RPMI8226 (cell line): ENCODE measurements at places on chromosomes 3 and 15.
A peak's percentile ranks its signal among the peaks of the same experiment; 100 is the strongest.

DNA sequence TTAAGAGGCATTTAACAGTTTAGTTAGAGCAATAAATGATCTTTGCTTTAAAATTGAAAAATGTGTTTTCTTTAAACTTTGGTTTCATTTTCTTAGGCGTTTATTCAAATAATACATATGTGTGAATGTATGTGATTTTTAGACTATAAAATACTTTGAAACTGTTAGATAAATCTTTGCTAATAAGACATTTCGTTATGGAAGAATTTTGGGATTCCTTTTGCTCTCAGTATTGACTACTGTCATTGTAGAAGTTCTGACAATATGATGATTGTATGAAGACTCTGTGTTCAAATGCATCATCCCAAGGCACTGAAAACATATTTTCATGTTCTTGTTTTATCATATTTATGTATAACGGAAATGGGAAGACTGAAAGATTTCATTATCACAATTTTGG lies 43.8 kb upstream of the GOLGA8A start:
- DNase-seq: no peak

DNA sequence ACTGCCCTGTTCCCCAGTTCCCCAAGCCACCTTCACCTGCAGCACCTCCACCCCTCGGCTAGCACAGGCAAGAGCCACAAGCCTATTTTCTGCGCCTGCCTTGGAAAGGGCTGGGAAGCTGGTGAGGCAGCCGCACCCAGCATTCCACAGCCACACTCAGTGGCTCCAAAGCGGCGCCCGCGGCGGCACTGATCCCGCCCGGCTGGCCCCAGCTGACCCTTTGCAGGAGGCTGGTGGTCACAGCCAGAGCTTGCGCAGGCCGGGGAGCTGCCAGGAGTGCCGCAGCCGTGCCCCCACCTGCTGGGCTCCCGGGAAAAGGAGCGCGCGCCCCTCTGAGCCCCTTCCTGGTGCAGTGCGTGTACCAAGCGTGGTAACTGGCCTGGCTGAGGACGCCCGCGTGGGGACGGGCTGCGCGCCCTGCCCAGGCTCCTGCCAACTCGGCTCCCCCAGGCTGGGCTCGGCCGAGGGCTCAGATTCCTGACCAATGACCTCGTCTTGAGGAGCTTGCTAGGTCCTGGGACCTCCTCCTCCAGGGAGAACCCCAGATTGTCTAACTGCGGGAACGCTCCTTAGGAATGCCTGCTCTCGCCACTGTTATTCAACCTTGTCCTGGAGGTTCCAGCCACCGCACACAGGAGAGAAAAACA lies 13.3 kb downstream of the GRAMD2A start:
- no peak for DNase-seq

- DNase-seq: no peak
Observed at GRCh38 chr3:13057282-13058040, 15.8 kb downstream of the IQSEC1 start.

DNA sequence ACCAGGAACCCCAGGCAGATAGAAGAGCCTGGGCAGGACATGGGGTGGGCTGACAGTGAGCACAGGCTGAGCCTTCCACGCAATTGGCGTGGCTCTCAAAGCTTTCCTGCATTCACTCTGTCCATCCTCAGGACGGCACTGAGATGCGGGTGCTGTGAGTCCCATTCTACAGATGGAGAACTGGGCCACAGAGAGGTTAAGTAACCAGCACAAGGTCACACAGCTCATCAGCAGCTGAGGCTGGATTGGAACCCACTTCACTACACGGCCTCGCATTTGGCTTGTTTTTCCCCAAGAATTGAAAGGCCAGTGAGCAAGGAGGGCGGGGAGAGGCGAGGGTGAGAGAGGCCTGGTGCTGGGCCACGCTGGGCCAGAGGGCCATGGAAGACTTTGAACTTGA lies 36.0 kb upstream of the GRIP2 start:
- no peak for DNase-seq

DNA sequence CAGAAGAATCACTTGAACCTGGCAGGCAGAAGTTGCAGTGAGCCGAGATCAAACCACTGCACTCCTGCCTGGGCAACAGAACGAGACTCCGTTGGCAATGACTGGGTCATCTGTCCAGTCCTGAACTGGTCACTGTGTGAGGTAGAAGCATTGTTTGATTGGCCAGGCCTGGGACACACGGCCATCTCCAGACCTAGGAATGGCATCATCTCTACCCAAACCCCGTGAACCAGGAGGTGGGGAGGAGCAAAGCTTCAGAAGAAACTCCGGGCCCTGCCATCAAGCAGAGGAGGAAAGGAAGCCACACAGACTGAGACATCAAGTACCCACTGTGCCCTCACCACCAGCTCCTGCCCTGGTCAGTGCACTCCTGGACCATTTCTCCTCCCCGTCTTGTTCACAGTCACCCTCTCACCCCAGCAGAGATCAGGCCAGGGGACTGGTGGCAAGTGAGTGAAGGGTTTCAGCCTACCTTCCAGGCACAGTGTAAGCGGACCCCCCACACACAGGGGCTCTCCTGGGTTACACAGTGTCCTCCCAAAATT lies 31.6 kb downstream of the GOLGA6L2 start:
- DNase-seq: no peak

GRCh38 chr3:69718866-69719586 lies 20.2 kb upstream of the MITF start:
- no peak for DNase-seq

- no peak for DNase-seq
Observed at GRCh38 chr3:49498648-49499047, 28.6 kb downstream of the DAG1 start.

- no peak for DNase-seq
Observed at GRCh38 chr15:76177491-76178040, 117.8 kb downstream of the TMEM266 start.

- DNase-seq: peak; percentile 33
Observed at GRCh38 chr3:186790261-186790981, 7.0 kb downstream of the EIF4A2 start.

DNA sequence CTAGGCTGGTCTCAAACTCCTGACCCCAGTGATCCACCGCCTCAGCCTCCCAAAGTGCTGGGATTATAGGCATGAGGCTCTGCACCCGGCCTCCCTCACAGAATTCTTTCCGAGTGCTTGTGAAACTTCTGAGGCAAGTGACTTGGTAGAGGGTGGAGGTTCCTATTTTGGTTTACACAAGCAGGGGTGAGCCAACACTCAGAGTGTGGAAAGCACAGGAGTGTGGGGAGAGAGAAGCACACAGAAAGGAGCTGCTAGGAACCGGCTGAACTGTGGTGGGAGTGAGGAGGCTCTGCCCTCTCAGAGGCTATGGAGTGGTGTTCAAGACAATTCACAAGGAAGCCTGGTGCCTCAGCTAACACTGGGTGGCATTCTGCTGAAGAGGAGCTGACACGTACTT lies 7.7 kb downstream of the CAPN3 start:
- DNase-seq: no peak

- DNase-seq: no peak
Observed at GRCh38 chr3:29679944-29680343, 399.1 kb downstream of the RBMS3 start.

DNA sequence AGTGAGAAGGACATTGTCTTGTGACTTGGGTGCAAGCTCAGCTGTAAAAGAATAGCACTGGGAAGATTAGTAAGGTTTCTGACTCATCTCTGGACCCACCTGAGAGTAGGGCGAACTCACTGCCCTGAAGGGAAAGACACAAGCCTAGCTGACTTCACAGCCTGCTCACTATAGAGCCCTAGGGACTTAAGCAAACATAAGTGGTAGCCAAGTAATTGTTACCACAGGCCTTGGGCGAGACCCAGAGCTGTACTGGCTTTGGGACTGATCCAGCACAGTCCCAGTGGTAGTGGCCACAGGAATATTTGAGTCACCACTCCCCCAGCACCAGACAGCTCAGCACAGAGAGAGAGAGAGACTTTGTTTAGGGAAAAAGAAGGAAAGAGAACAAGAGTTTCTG lies 429.9 kb downstream of the TBL1XR1 start:
- DNase-seq: no peak

DNA sequence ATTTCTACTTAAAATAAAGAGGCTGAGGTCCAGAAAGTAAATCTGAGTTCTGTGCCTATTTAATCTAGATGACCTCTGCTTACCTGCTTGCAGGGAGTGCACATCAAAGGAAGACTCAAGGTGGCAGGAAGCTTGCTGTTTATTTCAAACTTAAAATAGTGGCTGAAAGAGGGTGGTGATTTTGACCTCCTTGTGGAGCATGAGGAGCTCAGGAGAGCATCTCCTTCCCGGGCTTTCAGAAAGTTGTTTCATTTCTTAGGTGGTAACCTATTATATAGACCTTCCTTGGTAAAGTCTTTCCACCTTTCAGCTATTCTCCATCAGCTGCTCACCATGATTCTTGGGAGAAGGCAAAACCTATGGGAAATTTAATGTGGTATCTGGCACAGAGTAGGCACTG lies 494 bp downstream of the GCSAM start:
- no peak for DNase-seq

GRCh38 chr15:43776718-43777266 lies at the start of gene ELL3:
ELL3 (minus strand) TSS chr15:43776966; CDS start chr15:43776901, 65 bp downstream.
- peak; percentile 71 for DNase-seq

DNA sequence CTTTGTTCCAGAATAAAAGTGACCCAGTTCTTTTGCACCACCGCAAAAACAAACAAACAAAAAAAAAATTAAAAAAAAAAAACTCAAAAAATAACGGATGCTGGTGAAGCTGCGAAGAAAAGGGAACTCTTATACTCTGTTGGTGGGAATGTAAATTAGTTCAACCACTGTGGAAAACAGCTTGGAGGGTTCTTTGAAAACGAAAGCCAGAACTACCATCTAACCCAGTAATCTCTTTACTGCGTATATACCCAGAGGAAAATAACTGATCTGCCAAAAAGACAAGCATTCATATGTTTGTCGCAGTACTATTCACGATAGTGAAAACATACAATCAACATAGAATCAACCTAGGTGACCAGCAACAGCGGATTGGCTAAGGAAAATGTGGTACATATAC lies 298.9 kb upstream of the CBLB start:
- no peak for DNase-seq

- DNase-seq: peak; percentile 60
Observed at GRCh38 chr3:141646760-141647561, 91.1 kb upstream of the RNF7 start.

DNA sequence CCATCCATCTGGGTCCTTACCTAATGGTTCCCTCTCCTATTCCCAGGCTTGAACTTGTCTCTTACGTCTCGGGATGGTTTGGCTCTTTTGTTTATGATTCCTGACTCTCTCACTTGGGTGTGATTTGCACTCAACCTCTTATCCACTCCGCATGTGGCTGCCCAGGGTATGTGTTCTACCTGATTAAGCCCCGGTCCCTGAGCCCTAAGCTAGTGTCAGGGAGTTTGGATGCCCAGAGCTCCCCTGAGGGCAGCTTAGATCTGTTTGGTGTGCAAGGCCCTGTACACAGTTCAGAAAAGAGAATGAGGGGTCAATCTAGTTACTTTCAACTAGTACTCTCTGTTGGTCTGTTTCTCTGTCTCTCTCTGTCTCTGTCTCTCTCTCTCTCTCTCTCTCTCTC lies 15.9 kb upstream of the STARD5 start:
- DNase-seq: no peak

GRCh38 chr15:53384417-53384816 lies 375.0 kb downstream of the WDR72 start:
- DNase-seq: peak; percentile 55
